ENCODE measurements at places on chromosomes 5 and 9. TPM values are rescaled to one million over a fixed set of nuclear protein-coding genes. Genes with fewer than 3 reads are reported as not detected.

INSL4 gene
- not detected for polyA plus RNA-seq

PAEP gene
- polyA plus RNA-seq = 0.70 TPM

CXCL14 gene
- polyA plus RNA-seq = not detected

DPH7 gene
- 68.6 TPM for polyA plus RNA-seq

PRSS3 gene
- not detected for polyA plus RNA-seq

SLC34A3 gene
- not detected for polyA plus RNA-seq

MYMK gene
- not detected for polyA plus RNA-seq

WHRN gene
- polyA plus RNA-seq = 10.4 TPM

SH3RF2 gene
- polyA plus RNA-seq = 0.05 TPM

DNA sequence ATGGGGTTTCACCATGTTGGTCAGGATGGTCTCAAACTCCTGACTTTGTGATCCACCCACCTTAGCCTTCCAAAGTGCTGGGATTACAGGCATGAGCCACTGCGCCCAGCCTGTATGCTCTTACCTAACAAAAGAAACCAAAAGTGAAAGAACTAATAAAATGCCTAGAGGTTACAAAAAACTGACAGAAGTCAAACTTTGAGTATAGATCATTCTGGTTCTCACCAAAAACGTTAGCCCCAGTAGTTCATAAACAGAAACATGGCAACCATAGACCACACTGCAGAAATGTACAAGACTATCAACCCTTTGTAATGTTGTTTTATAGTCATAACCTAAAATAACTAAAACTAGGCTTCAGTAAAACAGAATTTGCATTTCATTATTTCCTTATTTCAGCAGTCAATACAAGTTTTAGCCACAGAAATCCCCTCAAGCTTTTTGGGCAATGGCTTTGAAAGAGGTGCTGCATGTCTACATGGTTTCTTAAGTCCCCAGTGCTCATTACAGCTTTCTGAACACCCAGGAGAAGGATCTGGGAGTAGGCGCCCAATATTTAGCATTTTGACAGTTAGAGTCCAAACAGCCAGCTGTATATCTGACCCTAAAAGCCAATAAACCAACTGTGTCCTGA is 72.5 kb downstream of the EPB41L4A start:
- DNase-seq = no peak

DNA sequence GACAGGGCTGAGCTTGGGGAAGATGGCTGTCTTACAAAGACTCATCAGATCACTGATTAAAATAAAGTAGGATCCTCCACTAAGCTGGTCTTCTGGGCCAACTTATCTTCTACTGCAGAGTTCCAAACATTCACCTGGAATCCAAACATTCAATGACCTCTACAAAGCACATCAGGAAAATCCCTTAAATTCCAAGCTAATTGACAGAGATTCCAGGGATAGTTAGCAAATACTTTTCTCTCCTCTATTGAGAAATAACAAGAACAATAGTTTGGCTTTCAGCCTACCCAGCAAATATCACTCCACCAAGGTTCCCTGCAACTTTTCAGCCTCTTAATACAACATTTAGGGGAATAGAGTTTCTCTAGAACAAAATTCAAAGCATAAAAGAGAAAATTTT is 140.6 kb upstream of the LIFR start:
- no peak for DNase-seq

GRCh38 chr9:110064803-110065202 is 143.2 kb downstream of the C9orf152 start:
- no peak for DNase-seq

- no peak for DNase-seq
Measured at GRCh38 chr9:121914017-121914595, 179.0 kb downstream of the TTLL11 start.

GRCh38 chr9:5621327-5621726 is 7.6 kb upstream of the RIC1 start:
- DNase-seq = no peak

GRCh38 chr9:102362470-102363132 is 624.2 kb upstream of the GRIN3A start:
- DNase-seq = no peak

GRCh38 chr9:33082538-33083326 is 6.3 kb upstream of the SMU1 start:
- DNase-seq = no peak

DNA sequence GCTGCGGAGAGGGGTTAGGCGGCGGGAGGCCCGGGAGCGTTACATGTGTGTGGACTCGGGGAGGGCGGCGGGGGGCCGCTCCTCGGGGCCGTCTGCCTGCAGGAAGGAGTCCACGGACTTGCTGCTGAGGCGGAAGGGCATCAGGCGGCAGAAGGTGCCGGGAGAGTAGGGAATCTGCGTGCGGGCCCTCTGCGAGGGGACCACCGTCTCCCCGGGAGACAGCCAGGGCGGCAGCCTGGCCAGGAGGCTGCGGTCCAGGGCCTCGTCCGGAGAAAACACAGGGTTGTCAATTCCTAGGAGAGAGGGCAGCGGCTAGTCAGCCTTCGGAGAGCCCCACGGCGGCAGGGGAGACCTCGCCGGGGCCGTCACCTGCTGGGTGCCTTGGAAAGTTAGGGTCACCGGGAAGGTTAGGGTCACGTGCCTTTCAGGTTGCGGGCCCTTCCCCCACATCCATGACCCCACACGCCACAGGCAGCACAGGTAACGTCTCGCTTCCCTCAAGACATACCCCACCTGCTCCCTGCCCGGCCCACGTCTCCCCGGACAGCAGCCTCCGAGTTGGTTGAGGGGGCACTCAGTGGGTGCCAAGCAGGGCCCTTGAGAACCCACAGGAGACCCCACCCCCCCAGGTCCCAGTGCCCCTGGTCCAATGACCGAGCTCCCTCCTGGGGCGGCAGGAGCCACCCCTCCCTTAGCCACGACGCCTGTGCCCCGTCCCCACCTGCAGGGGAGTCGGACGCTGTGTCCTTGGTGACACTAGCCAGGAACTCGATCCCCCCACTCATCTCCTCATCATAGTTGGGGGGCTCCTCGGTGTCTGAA is 32.1 kb downstream of the EXOC3 start:
- no peak for DNase-seq

GRCh38 chr5:45491368-45491767 is 204.8 kb downstream of the HCN1 start:
- DNase-seq = no peak

GRCh38 chr9:133737774-133738639 is at the start of gene SARDH:
SARDH (minus strand) TSS chr9:133738352; CDS start chr9:133734173, 4,179 bp downstream.
- peak; percentile 54 for DNase-seq

- no peak for DNase-seq
Measured at GRCh38 chr9:130948266-130948665, 9.2 kb upstream of the FIBCD1 start.

GRCh38 chr9:72612449-72612848 is 91.0 kb downstream of the TMC1 start:
- no peak for DNase-seq

- DNase-seq = no peak
Measured at GRCh38 chr9:73446306-73446705, 294.6 kb downstream of the ANXA1 start.

DNA sequence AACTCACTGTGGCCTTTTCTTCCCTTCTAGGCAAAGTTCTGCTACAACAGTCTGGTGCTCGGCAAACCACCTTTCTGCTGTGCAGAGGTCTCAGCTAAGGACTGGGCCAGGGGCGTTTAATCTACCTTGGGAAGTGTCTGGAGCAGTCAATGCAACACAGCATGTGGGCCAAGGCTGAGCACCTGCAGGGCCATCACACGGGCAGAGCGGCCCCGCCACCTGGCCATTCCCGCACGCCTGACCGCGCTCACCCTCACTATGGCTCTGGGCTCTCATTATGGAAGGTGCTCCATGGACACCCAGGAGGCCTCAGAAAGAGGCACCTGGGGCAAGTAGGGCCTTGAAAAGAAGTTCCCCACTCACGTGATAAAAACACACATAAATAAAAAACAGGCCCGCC is 65.7 kb upstream of the TBC1D9B start:
- DNase-seq = no peak

- DNase-seq = no peak
Measured at GRCh38 chr5:134103998-134104654, 10.4 kb upstream of the TCF7 start.

DNA sequence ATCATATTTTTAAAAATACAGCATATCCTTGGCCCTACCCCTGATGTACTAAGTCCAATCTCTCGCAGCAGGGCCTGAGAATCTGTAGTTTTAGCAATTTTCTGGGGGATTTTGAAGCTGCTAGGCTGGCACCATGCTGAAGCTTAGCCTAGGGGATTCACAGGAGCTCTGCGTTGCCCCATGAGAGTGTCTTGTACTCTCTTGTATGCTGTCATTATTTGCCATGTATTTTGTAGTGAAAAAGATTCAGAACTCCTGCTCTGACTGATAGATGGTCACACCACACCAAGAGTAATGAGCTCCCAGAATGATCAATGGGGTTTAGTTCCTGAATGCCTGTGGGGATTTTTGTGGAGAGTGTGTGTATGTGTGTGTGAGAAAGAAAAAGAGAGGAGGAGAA is 20.7 kb upstream of the TRMT10B start:
- DNase-seq = no peak

DNA sequence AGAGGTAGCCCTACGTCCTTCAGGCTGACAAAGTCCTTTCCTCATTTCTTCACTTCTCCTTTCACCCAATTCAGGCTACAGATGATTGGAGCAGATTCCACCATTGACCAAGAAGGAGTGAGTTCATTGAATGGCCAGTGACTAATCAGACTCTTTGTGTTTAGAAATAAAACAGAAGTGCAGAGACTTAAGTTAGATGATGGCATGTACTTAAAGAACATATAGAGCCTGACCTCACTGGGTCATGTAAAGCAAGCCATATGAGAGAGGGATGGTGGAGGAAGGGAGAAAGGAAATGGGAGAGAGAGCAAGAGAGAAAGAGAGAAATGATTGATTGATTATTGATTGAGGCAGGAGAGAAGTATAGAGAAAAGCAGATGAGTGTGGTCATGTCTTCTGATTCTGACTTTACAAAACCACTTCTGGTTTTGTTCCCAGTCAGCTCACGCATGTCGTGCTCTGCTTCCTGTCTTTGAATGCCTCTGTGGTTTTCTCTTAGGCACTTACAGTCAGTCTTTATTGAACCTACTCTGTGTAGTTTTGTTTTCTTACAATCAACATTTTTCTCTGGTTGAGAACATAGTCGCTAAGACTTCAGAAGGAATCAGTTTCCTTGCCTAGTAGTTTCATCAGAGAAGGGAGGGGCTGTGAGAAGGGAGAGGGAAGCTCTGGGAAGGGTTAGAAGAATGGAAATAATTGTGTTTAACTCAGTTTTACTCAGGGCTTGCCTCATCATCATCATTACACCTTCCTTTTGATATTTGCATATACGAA is 149.2 kb upstream of the KLF9 start:
- DNase-seq = no peak

GRCh38 chr9:135877791-135878527 is 29.4 kb downstream of the CAMSAP1 start:
- no peak for DNase-seq
